ENCODE measurements at places on chromosomes 7 and 10.
A peak's percentile ranks its signal among the peaks of the same experiment; 100 is the strongest.

- H3K36me3 ChIP-seq: no peaks in the 10 kb centered on the region
- H3K27me3 ChIP-seq: no peaks in the 10 kb centered on the region
- no peak overlapping the region for H3K27ac ChIP-seq
- DNase-seq: no peak
- H3K4me3 ChIP-seq: no peak overlapping the region
Observed at GRCh38 chr7:8564281-8564680, 130.9 kb downstream of the NXPH1 start.

DNA sequence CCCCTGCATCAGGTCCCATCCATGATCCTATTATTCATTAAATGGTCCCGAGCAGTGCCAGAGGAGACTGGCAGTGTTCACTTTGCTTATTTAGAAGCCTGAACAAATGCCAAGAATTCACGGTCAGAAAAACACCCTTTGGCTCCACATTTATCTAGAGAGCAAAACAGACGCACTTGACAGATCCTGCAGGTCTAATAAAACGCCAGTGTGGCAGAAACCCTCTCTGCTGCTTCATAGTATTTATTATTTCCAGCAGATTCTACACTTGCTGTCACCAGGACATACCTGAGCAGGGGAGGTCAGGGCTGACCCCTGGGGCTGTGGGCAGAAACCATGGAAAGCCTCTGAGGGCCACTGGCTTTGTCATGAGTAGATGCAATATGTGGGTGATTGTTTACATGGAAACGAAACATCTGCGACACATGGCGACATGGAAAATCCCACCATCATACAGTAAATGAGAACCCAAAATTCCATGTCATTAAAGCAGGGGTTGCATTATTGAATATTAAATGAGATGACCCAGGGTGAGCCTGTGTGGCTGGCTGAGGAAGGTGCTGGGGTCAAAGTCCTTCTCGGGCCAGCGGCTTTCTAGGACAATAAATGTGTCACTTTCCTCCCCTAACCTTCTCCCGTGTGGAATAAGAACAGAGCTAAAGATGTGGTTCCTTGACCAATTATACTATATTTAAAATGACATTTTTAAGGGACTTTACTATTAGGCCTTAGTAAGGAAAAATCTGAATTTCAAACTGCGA lies 205.9 kb upstream of the SVIL start:
- DNase-seq: no peak
- H3K27me3 ChIP-seq: peaks cover 4% of the 10 kb centered on the region
- H3K4me3 ChIP-seq: no peak overlapping the region
- H3K27ac ChIP-seq: no peak overlapping the region
- no peaks in the 10 kb centered on the region for H3K4me1 ChIP-seq
- H3K36me3 ChIP-seq: no peaks in the 10 kb centered on the region

DNA sequence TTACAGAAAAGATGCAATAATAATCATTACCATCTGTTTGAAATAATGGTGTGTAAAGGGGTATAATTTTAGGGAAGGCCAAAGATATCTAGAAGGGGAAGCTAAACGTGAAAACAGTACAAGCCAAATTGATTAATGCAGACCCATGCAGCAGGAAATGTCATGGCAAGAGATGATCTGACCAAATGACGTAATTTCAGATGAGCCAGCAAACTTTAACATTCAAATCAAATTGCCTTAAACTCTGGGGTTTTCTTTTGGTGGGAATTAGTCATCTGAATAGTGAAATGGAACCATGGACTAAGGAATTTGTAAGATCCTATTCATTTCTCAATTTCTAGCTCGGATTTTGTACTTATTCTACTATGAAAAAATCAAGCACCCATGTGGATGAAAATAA lies 21.4 kb upstream of the SCIN start:
- no peaks in the 10 kb centered on the region for H3K27me3 ChIP-seq
- H3K4me3 ChIP-seq: no peak overlapping the region
- no peaks in the 10 kb centered on the region for H3K4me1 ChIP-seq
- DNase-seq: no peak
- no peak overlapping the region for H3K27ac ChIP-seq
- H3K36me3 ChIP-seq: no peaks in the 10 kb centered on the region

DNA sequence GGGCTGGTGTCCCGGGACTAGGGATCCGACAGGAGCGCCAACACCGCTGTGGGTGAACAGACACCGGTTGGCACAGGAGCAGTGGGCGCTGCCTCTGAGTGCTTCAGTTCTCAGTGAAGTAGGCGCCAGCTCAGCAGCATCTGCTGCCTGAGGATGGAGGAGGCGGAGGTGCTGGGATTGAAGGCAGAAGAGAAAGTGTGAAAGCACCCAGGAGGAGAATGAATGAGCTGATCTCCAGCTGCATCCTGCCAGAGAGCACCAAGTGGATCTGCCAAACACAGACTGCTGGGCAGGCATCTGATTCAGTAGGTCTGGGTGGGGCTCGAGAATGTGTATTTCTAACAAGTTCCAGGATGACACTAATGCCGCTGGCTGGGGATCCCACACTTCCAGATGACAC lies 74.5 kb downstream of the LANCL2 start:
- no peaks in the 10 kb centered on the region for H3K4me1 ChIP-seq
- no peak for DNase-seq
- H3K36me3 ChIP-seq: no peaks in the 10 kb centered on the region
- no peak overlapping the region for H3K4me3 ChIP-seq
- H3K27ac ChIP-seq: no peak overlapping the region

DNA sequence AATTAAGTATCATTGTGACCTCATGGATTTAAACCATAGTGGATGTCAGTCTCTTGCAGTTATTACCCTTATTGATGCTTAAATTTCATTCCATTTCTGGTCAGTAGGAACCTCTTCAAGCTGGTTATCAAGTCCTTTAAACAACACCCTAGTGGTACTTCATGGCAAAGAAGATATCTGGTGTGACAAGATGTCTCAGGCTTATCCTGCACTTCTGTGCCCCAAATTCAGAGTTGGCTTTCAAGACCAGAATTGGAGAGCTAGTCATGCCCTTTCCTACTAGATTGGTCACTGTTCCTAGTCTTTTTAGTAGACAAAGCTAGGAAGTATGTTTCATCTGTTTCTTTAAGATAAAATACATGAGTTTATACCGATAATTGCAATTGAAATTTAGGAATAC lies 54.9 kb downstream of the KMT2E start:
- peaks cover 14% of the 10 kb centered on the region for H3K4me1 ChIP-seq
- H3K36me3 ChIP-seq: no peaks in the 10 kb centered on the region
- no peaks in the 10 kb centered on the region for H3K27me3 ChIP-seq
- H3K4me3 ChIP-seq: no peak overlapping the region
- no peak overlapping the region for H3K27ac ChIP-seq

GRCh38 chr10:131242007-131242406 lies 69.5 kb downstream of the TCERG1L start:
- H3K4me3 ChIP-seq: no peak overlapping the region
- DNase-seq: no peak
- peaks cover 8% of the 10 kb centered on the region for H3K27me3 ChIP-seq
- no peaks in the 10 kb centered on the region for H3K4me1 ChIP-seq
- H3K27ac ChIP-seq: no peak overlapping the region
- no peaks in the 10 kb centered on the region for H3K36me3 ChIP-seq

GRCh38 chr10:125232841-125233240 lies 72.5 kb upstream of the CTBP2 start:
- no peak for DNase-seq
- H3K27ac ChIP-seq: no peak overlapping the region
- no peak overlapping the region for H3K4me3 ChIP-seq
- no peaks in the 10 kb centered on the region for H3K4me1 ChIP-seq

- no peaks in the 10 kb centered on the region for H3K4me1 ChIP-seq
- H3K4me3 ChIP-seq: no peak overlapping the region
- no peaks in the 10 kb centered on the region for H3K36me3 ChIP-seq
- H3K27ac ChIP-seq: no peak overlapping the region
- H3K27me3 ChIP-seq: peaks cover 39% of the 10 kb centered on the region
Observed at GRCh38 chr7:148670374-148670773, 28.3 kb upstream of the CUL1 start.

DNA sequence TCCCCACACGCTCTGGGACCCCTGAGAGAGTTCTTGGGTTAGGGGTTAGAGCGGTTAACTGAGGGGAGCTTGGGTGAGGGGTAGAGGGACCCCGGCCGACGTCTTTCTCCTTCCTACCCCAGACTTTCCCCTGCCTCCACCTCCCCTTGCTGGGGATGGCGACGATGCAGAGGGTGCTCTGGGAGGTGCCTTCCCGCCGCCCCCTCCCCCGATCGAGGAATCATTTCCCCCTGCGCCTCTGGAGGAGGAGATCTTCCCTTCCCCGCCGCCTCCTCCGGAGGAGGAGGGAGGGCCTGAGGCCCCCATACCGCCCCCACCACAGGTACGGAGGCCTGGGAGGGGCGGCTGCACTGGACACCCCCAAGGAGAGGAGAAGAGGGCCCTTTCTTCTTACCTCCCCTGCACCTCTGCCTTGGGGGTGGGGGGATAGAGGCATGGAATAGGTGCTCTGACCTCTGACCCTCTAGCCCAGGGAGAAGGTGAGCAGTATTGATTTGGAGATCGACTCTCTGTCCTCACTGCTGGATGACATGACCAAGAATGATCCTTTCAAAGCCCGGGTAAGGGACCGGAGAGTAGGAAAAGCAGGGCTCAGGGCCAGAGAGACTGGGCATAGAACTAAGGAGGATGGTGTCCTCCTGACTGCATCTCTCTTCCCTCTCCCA lies 1.1 kb downstream of the ZYX start:
- peak overlapping the region; percentile 54 for H3K4me3 ChIP-seq
- no peak for DNase-seq
- H3K27me3 ChIP-seq: no peaks in the 10 kb centered on the region
- H3K27ac ChIP-seq: no peak overlapping the region
- H3K36me3 ChIP-seq: no peaks in the 10 kb centered on the region

Measured in naive B cell (primary cell).